ENCODE measurements at places on chromosomes 1 and 21.
A peak's percentile ranks its signal among the peaks of the same experiment; 100 is the strongest.

DNA sequence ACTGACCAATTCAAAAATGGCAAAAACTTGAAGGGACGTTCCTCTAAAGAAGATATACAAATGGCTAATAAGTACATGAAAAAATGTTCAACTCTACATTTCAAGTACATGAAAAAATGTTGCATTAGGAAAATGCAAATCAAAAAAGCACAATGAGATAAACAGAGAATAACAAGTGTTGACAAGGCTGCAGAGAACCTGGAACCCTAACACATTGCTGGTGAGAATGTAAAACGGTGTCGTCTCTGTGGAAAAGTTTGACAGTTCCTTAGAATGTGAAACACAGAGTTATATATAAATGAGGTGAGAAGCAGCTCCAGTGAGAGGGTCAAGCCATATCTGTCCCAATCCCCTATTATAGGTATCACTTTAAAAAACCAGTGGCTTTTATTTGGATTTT lies 44.6 kb upstream of the RBM34 start:
- no peak for DNase-seq

- no peak for DNase-seq
Measured at GRCh38 chr1:29811727-29812407, 575.5 kb downstream of the PTPRU start.

DNA sequence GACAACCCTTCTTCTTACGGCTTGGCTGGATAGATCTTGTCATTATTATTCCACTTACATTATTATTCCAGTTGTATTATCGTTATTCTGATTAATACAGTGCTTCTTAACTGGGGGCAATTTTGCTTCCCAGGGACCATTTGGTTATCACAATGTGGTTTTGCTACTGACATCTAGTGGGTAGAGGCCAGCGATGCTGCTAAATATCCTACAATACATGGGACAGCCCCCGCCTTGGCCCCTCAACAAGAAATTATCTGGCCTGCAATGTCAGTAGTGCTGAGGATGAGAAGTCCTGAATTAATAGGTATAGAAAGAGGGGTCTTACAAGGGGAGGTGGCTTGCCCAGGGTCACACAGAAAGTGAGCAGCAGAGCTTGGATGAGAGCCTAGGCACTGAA lies 105.6 kb downstream of the PTPRU start:
- DNase-seq = no peak

GRCh38 chr1:78280626-78281025 lies 210.1 kb upstream of the PTGFR start:
- DNase-seq = no peak

DNA sequence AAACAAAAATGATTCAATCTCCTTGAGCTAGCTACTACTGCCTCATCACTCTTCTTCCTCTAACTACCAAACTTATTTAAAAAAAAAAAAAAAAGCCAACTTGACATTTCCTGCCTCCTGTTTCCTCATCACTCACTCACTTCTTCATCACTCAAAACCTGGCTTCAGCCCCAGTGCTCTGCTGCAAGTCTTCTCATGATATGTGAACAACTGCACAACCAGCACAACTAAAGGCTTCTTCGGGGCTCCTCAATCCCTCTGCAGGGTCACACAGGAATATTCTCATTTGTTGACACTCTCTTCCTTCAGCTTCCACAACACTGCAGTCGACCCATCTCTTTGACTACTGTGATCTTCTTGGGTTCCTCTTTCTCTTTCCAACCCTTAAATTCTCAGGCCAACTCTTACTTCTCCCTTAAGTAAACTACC lies 7.6 kb downstream of the MTF1 start:
- no peak for DNase-seq

GRCh38 chr1:213697192-213697802 lies 290.5 kb upstream of the PROX1 start:
- no peak for DNase-seq

DNA sequence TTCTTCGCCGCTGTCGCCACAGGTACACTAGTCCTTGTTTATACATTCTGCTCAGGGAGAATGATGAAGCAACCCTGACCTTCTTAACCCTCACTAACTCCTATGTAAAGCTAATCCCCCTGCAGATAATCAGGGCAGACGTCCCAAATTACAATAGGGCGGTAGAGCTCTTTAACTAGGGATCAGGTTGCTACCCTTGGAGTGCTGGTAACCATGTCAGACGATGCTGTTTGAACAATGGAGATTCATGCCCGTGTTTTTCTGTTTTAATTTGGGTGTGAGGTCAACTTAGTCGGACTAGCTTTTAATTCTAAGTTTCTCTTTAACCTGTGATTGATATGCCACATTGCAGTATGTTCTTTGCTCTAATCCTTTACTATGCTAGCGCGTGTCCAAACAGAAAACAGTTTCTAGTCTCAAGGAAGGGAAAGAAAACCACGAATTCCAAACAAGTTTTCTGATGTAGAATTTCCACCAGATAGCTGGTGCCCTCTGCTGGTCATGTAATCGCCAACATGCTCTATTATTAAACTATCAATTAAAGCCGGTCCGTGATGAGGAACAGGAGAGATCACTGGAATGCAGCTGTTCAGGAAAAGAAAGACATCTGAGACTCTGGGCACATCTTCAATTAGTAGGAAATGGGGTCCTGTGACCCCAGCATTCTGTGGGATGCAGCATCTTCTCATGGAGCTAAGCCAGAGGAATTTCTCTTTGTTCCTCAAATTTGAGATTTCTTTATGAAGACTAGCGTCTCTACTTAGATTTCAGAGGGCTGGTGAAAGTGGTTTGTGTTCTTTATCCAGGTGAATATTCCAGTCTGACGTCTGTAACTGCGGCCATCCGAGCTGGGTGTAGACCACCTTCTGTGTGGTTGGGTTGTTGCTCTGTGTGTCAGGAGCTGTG lies 18.3 kb upstream of the VAMP3 start:
- DNase-seq = peak; percentile 62

DNA sequence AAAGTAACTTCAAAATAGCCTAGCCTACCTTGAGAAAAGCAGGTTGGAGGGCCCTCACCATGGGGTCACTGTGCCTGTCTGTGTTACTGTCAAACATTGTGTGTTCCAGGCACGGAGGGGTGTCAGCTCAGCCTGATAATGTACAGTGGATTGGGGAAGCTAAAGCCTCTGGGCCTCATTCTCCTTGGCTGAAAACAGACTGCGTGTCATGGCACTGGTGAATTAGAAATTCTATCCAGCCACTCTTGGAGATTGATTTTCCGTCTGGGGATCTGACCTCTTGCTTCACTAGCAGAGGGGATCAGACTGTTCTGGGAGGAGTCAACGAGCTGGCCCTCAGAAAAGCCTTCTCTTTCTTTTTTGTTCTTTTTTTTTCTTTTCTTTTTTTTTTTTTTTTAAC lies 123.5 kb upstream of the HOOK1 start:
- DNase-seq = no peak

DNA sequence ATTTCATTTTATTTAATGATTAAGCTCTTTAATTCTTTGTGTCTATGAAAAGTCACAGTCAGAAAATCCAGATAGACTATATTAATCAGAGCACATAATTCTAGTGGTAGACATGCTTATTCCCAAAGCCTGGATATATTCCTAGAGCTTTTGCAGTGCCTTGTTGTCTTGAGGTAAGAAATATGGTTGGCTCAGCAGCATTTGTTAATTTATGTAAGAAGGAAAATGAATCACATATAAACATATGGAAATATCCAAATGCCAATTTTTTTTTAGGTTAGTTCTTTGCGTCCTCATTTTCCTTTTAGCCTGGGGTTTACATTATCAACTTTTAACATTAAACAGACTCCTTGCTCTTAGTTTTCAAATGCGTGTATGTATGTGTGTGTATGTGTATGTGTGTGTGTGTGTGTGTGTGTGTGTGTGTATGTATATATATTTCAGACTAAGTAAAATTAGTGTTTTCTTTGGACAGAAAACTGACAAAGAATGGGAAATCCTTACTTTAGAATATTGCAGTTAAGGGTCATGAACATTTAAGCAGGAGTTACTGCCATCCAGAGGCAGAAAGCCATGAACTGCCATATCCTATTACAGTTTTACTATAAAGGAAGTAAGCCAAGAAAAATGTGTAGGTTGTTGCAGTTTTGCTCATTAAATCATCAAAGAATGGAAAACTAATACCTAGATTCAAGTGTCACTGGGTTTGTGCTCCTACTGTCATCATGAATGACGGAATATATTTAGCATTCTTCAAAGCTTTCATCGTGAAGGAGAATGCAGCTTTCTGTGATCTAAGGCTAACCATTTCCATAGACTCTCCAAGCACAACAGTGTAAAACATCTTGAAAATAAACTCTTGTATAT lies 477.1 kb upstream of the NR5A2 start:
- no peak for DNase-seq

DNA sequence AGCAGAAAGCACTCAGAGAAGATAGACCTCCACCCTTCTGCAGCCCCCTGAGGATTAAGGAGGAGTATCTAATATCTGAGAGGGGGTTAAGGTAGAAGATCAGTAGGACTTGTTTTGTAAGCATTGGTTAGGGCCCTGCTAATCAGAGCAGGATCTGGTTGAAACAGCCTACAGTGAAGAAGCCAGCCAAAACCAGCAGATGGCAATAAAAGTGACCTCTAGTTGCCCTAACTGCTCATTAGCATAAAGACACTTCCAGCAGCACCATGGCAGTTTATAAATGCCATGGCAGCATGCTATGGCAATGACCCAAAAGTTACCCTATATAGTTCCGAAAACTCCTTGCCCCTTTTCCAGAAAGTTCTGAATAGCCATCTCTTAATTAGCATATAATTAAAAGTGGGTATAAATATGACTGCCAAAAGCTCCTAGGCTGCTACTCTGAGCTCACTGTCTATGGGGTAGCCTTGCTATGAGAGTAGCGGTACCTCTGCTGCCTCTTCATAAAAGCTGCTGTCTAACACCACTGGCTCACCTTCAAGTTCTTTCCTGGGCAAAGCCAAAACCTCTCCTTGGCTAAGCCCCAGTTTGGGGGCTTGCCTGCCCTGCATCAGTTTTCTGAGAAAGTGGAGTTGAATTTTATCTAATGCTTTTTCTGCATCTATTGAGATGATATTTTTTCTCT lies 254.2 kb downstream of the PAPPA2 start:
- DNase-seq = no peak

- DNase-seq = no peak
Measured at GRCh38 chr21:15508554-15508953, 221.2 kb upstream of the USP25 start.
